ENCODE measurements at places on chromosomes 16 and 17.
A peak's percentile ranks its signal among the peaks of the same experiment; 100 is the strongest.

- DNase-seq, result no peak
These were observed 46.6 kb downstream of the PECAM1 start for GRCh38 chr17:64343833-64344637.

- DNase-seq, result no peak
These were observed 48.2 kb downstream of the METRNL start for GRCh38 chr17:83127431-83128160.

GRCh38 chr17:40864661-40865390 is 2.2 kb downstream of the KRT12 start:
- DNase-seq, result no peak

- peak; percentile 80 for DNase-seq
These were observed at the start of gene ADCY7 for GRCh38 chr16:50266337-50267091. TSS of gene ADCY7 (plus strand) at chr16:50266551. CDS start at chr16:50288180, 21,629 bp downstream.

GRCh38 chr16:19073344-19073743 is 5.9 kb downstream of the COQ7 start:
- no peak for DNase-seq

- no peak for DNase-seq
These were observed 73.2 kb downstream of the CMIP start for GRCh38 chr16:81517629-81518438.

GRCh38 chr17:3843935-3844516 is 2.0 kb downstream of the NCBP3 start:
- DNase-seq, result peak; percentile 25

DNA sequence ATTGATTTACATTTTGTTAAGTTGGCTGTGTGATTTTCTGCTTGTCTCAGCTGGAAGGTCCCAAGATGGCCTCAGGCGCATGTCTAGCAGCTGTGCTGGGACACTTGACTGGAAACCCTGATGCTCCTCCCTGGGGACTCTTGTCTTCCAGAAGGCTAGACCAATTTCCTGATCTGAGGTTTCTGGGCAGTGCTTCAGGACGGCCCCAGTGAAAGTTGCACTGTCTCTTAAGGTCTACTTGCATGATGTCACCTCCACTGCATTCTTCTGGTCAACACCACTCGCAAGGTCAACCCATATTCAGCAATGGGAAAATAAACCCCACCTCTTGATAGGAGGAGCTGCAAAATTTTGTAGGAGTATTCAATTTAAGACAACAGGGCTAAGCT is 116.0 kb downstream of the SALL1 start:
- DNase-seq, result no peak

- no peak for DNase-seq
These were observed 26.9 kb upstream of the RPL38 start for GRCh38 chr17:74176546-74177001.

GRCh38 chr17:44348234-44348987 is 3.3 kb downstream of the GRN start:
- DNase-seq, result no peak

- no peak for DNase-seq
These were observed 115.3 kb upstream of the SOX9 start for GRCh38 chr17:72005332-72006163.

- no peak for DNase-seq
These were observed 73.3 kb downstream of the COG7 start for GRCh38 chr16:23379707-23380106.

GRCh38 chr17:78082988-78083387 is 45.6 kb downstream of the TMC6 start:
- no peak for DNase-seq

DNA sequence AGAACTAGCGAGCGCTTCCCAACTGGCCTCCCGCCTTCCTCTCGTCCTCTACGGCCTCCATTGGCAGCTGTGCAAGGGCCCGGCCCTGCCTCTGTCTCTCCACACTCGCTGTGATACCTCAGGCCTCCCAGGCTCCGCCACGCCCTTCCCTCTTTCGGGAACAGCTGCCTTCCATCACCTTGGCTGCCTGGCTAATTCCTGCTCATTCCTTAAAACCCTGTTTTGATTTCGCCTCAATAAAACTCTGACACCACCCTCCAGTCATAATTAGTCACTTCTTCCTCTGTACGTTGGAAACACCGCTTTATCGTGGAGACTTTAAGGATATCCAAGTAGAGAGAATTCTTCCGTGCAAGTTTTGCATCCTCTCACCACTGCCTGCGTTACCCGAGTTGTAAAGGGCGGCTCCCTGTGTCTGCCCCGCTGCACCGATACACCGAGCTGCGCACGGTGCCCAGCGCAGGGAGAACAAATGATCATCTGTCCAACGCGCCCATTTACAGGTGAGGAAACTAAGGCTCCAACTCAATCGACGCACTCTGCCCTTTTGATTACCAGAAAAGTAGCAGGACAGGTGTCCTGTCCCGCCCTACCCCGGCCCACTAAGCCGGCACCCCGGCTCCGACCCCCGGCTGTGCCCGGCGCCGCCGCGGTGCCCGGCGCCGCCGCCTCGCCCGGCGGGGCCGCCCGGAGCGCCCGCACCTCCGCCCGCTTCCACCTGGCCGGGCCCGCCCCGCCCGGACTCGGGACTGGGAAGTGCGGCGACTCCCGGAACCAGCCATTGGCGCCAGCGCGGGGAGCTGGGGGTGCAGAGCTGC is 139.7 kb downstream of the SEC14L1 start:
- no peak for DNase-seq

DNA sequence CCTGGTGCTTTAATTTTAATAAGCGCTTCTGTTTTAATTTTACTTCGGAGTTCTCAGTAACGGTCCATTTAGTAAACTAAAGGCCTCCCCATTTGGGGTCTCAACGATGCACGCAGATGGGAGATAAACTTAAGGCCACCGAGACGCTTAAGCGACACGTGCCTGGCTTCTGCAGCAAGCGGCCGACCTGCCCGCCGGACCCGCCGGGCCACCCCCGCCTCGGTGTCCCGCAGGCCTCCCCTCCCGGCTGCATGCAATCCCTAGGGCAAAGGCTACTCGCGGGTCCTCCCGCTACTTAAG is 592 bp downstream of the GCSH start:
- DNase-seq, result no peak

DNA sequence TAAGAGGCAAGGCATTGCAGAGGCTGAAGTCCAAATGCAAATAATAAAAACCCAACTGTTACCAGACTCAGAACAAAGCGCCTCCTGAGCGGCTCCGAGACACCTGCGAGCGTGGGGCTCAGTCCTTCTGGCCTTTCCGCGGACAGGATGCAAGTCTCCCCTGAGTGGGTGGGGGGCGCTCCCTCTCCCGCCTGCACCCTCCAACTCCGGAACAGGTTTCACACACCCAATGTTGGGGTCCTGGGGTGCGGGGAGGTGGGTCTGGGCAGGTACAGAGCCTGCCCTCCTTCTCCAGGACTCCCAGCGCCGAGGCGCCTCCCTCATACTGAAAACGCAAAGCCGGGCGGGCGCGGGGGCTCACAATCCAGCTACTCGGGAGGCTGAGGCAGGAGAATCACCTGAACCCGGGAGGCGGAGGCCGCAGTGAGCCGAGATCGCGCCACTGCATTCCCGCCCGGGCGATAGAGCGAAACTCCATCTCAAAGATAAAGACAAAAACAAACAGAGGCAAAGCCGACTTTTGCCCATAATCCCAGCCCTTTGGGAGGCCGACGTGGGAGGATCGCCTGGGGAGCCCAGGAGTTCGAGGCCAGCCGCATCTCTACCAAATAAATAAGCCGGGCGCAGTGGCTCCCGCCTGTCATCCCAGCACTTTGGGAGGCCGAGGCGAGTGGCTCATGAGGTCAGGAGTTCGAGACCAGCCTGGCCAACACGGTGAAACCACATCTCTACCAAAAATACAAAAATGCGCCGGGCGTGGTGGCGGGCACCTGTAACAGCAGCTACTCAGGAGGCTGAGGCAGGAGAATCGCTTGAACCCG is 893 bp downstream of the GINS2 start:
- no peak for DNase-seq

- no peak for DNase-seq
These were observed 46.9 kb downstream of the IRX6 start for GRCh38 chr16:55370762-55371482.

- no peak for DNase-seq
These were observed 137.8 kb downstream of the UTP18 start for GRCh38 chr17:51398128-51398525.

DNA sequence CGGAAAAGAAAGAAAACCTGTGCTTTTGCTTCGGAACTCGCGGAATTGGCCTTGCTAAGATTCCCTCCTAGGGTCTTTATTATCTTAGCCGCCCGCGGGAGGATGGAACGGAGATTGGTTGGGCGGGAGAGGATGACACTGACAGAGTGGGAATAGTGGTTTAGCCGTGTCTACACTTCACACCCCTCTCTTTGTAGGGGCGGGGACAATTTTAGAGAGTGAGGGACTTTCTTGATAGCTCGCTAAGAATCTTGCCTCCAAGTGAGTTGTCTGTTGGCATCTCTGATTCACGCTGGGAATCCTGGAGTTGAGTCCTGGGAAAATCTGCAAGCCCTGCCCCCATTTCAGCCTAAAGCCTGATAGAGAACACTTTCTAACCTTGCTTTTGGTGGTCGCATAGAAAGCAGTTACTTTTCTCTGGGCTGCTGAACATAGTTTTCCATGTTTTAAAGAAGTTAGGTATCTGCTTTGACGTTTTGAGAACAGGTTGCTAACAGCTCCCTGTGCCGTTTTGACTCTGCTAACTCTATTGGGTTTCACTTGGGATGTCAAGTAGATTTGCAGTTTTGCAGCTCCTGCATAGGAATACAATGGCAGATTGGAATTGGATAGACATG is 697 bp downstream of the NOL11 start:
- DNase-seq, result peak; percentile 7

DNA sequence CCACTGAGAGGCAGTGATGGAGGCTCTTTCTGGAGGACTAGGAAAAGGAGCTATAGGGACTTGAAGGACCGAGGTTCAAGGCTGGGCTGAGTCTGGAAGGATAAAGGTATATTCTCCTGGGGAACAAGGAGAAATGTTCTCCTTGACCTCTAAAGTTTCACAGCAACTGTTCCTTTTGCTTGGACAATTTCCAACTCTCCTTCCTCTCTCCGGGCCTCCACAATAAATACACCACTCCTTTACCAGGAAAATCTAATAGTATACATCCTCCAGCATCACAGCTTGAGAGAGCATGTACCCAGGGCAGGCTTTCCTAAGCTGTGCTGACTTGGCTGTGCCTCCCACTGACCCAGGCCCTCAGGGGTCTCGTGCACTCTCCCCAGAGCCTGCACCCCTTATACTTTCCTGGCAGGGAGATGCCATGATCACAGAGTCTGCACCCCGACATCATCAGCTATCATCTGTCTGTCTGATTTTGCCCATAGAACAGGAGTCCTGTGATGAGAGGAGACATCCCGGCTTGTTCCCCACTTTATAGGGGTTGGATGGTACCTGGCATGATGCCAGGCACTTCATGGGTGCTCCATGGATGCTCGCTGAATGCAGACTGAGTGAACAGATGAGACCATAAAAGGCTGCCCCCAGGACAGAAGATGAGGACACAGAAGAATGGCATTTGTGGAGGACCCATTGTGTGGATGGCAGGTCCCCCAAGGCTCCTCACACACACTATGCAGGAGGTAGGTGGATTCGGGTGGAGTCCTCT is 582.6 kb upstream of the CDH5 start:
- no peak for DNase-seq

- no peak for DNase-seq
These were observed 7.5 kb downstream of the SRSF1 start for GRCh38 chr17:57999496-58000017.

DNA sequence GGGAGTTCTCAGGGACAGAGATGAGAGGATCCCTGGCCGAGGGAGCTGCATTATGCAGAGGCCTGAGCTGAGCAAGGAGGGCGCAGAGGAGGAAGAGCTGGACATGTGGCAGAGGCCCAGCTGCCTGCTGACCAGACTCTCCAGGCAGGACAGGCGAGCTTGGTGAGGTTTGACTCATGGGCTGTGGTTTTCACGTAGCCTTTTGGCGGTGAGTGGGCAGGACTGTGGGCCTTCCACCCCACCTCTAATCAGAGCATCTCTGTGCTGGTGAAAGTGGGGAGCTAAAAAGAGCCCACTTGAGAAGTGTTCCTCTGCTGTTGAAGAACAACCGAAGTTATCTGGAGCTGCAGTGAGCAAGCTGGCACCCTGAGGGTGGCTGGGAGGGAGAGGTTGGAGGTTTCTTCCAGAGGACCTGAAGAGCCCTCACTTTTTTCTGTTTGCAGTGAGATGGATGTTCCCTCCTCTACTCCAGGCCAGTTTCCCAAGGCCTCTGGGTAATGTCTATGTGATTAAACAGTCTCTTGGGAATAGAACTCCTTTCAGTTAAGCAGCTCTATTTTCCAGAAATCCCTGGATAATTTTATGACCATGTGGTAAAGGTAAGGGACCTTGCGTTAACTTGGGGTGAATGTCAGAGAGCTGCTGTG is 11.9 kb downstream of the EPN2 start:
- DNase-seq, result no peak

DNA sequence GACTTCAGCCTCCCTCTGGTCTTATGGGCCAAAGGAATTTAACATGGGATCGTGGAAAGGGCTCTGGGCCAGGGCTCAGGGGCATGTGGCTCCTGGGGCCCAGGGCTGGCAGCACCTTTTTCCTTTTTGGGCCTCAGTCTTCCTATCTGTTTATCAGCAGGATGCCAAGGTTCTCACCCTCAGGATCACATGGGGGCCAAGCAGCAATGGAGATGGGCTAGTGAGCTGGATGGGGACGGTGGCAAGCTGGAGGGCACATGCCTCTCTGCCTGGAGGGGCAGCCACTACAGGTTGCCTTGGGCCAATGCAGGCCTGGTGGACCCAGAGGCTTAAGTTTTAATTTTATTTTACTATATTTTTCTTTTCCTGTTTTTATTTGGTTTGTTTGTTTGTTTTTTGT is 95.4 kb downstream of the CYLD start:
- DNase-seq, result no peak

DNA sequence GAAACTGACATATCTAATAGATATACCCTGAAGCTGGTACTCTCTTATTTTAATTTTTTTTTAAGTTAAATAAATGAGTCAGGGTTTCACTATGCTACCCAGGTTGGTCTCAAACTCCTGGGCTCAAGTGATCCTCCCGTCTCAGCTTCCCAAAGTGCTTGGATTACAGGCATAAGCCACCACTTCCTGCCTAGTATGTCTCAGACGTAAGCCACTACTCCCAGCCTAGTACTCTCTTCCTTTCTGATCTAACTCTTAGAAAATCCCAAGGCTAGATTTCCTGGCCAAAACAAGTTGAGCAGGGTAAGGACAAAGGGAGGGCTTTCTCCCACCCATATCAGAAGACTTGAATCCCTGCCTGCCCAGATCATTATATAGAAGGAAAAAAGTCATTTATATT is 33.7 kb downstream of the HOXB1 start:
- no peak for DNase-seq

DNA sequence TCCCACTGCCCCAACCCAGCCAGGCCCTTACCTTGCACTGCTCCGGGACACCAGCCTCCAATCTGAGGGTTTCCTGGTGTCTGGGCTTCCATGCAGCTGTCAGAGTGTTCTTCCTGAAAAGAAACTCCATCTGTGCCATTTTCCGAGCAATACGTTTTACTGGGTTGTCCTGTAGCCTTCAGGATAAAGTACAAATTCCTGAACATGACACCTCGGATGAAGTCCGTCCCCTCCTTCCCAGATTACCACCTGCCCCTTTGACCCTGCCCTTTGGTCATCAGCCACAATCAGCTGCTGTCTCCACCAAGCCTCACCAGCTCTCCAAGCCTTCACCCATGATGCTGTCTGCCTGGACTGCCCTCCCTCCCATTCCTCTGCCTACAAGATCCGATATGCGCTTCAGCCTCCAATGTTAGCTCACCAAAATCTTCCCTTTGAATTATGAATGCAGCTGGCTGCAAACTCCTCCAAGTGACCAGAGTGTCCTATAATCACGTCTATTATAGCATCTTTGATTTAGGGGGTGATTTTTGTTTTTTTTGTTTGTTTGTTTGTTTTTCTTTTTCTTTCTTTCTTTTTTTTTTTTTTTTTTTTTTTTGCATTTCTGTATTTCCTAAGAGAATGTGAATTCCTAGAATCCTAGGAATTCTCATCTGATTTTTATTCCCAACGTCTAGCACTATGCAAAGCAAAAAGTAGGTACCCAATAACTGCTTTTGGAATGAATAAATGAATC is 60.6 kb upstream of the KIFC3 start:
- no peak for DNase-seq

Data from activated T-helper 1 cell treated with Interleukin-2 at 50 U/mL for 16 hours (primary cell).